ENCODE measurements at places on chromosomes 12 and 14.

GRCh38 chr12:47035484-47035883, 43.9 kb upstream of the PCED1B start:
- DNase-seq = no peak

DNA sequence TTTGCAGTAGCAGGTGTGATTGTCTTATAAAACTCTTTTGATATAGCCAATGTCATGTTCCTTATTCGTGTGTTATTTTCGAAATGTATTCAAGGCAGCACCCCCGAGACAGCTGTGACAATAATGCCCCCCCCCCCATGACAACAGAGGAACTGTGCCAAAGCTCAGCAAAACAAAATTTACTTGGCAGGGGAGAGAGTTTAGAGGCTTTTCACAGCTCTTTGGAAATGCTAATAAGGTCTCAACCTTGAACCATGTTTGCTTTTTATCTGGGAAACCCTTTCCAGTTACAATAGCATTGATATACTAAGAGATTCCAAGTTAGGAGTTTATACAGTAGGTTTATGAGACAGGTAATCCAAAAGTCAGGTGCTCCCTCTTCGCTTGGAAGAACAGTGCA, 56.4 kb upstream of the USP44 start:
- peak; percentile 12 for DNase-seq

DNA sequence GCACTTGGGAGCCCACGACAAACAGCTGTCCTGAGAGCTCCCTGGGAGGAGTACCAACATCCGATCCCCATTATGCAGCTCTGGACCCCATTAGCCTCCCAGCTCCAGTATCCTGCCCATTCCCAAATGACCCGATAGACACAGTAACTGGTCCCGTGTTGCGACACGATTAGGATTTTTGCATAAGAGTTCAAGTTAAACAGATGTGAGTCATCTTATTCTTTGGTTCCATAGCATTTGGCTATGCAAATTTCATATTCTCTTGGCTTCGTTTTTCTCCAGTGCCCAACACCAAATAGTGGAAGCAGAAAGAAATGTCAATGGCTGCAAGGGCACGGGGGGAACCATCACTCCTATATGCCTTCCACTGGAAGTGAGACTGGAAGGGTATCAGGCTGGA, 43.0 kb upstream of the LRRC10 start:
- DNase-seq = no peak

GRCh38 chr12:5213990-5214389, 170.3 kb downstream of the KCNA5 start:
- no peak for DNase-seq

GRCh38 chr14:38900887-38901286, 202.1 kb downstream of the SEC23A start:
- no peak for DNase-seq

- no peak for DNase-seq
Observed at GRCh38 chr12:94815958-94816357, 165.6 kb upstream of the TMCC3 start.

DNA sequence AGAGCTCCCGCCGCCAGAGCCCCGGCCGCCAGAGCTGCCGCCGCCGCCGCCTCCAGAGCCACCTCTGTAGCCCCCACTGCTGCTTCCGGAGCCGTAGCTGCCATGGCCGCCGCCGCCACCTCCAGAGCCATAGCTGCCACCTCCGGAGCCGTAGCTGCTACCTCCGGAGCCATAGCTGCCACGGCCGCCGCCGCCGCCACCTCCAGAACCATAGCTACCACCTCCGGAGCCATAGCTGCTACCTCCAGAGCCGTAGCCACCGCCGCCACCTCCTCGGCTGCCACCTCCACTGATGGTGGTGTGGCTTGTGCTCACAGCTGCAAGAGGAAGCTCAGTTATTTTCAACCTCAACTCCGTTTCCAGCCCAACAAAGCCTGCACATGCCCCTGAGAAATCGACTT, 4.9 kb downstream of the KRT1 start:
- DNase-seq = no peak

DNA sequence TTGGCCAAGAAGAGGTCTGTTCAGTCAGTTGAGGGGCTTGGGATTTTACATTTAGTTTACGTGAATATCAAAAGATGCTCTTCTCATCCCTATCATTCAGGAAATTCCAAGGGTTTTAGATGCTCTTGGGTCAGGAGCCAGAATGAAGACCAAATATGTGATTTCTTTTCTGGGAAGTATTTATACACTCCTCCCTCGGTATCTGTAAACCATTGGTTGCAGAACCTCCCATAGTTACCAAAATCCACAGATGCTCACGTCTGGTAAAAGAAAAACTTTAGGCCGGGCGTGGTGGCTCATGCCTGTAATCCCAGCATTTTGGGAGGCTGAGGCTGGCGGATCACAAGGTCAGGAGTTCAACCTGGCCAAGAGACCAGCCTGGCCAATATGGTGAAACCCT, 75.9 kb downstream of the TNFAIP2 start:
- no peak for DNase-seq

DNA sequence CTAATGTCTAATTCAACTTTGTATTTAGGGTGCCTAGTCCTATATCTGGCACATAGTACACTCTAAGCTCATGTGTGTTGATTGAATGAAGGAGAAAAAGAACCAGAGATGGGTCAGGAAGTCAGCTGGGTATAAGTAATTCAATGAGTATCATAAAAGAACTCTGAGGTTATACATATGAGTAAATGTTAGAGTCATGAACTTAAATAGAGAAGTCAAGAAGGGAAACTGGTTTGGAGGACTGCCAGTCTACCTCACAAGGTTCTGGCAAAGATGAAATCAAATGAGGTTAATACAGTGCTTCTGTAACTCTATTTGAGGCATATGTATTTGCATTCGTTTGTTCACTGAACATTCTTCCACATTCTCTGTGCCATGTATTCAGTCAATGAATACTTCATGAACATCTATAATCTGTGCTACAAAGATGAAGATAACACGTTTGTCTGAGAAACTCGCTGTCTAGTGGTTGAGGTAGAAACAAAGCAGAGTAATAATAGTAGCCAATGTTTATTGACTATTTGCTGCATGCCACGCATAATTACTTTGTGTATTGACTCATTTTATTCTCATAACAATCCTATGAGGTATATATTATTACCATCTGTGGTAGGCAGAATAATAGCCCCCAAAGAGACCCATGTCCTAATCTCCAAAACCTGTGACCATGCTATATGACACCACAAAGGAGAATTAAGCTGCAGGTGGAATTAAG, 88.9 kb downstream of the PTGER2 start:
- DNase-seq = no peak

DNA sequence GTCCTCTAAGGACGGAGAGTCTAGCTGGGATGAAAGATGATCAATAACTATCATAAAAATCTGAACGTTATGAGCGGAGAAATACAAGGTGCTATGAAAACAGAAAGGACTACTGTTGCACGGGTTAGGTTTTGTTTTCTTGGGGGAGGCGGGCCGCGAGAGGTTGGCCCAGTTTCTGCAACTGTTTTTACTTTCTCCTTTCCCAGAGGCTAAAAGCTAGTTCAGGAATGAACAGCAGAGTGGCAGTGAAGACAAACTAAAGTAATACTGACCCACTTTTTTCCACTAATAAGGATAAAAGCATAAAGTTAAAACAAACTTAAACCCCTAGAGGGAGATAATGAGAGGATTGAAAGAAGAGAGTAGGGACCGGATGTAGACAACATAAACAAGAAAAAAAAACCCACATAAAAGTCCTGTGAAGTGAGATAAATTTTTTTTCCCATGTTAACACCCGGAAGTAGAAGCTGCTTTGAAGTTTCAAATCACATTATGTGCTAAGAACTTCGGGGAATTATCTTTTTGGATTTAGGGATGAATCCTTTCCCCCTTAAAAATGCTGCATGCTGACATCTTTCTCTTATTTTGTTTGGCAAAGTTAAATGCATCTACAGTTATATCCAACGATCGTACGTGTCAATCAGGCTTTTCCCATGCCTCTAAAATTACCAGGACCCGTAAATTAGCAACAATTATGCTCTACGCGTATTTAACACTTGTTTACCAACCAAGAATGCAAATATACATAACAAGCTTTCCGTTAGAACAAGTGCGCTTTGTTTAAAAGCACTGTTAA, 1.0 kb upstream of the CDK17 start:
- peak; percentile 77 for DNase-seq
